NCI-H1417 treated with DMSO at 0.1 percent for 48 hours (cell line): ENCODE measurements at places on chromosomes 16 and 17.

- no peak for DNase-seq
Observed at GRCh38 chr17:14748036-14748710, 447.3 kb downstream of the HS3ST3B1 start.

DNA sequence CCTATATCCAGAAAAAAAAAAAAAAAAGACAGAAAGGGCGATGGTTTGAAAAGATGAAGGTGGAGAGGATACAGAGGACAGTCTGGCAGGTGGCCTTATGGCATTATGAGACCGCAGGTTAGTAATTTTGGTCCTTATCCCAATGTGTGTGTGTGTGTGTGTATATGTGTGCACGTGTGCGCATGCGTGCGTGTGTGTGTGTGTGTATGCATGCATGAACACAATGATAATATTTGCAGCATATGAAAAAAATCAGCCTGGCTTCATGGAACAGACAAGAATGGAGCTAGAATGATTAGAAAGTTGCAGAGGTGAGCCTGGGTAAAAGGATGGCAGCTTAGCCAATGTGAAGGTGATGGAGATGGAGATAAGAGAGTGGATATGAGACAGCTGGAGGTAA, 83.4 kb downstream of the LYRM1 start:
- DNase-seq = no peak

DNA sequence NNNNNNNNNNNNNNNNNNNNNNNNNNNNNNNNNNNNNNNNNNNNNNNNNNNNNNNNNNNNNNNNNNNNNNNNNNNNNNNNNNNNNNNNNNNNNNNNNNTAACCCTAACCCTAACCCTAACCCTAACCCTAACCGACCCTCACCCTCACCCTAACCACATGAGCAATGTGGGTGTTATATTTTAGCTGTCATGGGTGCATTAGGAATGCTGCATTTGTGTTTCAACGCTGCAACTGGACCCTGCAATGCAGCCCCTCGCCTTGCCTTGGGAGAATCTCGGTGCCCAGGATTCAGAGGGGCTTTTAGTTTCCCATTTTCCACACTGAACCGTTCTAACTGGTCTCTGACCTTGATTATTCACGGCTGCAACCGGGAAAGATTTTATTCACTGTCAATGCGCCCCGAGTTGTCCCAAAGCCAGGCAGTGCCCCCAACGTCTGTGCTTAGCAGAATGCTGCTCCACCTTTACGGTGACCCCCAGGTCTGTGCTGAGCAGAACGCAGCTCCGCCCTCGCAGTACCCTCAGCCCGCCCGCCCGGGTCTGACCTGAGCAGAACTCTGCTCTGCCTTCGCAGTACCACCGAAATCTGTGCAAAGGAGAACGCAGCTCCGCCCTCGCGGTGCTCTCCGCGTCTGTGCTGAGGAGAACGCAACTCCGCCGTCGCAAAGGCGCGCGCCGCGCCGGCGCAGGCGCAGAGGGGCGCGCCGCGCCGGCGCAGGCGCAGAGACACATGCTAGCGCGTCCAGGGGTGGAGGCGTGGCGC, 43.3 kb downstream of the POLR3K start:
- DNase-seq = no peak

GRCh38 chr17:37384560-37385149, 8.9 kb downstream of the C17orf78 start:
- no peak for DNase-seq

DNA sequence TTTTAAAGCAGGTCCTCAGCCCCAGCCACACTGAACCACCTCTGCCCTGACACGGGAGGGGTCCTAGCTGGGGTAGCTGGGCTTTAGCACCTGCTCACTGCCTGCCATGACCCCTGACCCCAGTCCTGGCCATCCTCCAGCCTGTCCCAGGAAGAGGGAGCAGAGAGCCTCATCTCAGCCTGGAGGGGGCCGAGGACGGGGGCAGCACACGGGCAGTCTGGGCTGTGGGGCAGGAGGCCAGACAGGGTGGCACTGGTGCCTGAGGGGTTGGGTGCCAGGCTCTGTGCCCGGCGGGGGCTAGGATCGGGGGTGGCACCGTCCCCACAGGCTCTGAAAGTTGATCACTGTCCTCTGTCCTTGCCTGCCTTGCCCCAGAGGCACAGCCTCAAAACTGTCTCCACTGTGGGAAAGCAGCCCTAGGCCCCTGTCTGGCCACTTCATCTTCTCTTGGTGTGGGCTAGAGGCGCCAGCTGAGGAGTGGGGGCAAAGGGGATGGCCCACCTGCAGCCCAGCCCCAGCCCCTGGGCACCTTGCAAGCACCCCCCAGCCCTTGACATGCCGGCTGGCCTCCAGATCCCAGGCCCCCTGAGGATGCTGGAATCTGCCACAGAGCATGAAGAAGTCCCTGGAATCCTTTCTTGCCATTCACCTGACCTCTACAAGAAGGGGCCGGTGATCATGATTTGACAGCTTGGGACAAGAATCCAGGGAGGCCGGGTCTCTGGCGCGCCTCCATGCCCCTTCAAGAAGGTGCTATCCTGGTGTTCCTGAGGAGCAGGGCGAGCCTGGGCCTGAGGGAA, 15.7 kb downstream of the ENDOV start:
- no peak for DNase-seq

- DNase-seq = no peak
Observed at GRCh38 chr16:56351481-56351880, 73.9 kb downstream of the AMFR start.

DNA sequence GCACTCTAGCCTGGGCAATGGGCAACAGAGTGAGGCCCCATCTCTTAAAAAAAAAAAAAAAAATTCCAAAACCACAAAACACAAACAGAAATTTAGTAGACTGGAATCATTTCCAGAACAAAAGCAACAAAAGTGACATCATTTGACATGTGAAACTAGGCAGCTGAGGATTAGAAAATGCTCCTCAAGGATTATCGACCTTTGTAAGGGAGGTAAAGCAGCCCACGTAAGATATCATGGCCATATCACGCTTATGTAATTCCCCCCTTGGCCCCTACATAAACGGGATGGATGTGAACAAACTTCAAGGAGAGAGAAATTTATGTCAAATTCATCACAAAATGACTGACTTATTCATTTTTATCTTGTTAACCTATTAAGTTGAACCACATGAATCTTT, 83.3 kb downstream of the WDR59 start:
- DNase-seq = no peak

DNA sequence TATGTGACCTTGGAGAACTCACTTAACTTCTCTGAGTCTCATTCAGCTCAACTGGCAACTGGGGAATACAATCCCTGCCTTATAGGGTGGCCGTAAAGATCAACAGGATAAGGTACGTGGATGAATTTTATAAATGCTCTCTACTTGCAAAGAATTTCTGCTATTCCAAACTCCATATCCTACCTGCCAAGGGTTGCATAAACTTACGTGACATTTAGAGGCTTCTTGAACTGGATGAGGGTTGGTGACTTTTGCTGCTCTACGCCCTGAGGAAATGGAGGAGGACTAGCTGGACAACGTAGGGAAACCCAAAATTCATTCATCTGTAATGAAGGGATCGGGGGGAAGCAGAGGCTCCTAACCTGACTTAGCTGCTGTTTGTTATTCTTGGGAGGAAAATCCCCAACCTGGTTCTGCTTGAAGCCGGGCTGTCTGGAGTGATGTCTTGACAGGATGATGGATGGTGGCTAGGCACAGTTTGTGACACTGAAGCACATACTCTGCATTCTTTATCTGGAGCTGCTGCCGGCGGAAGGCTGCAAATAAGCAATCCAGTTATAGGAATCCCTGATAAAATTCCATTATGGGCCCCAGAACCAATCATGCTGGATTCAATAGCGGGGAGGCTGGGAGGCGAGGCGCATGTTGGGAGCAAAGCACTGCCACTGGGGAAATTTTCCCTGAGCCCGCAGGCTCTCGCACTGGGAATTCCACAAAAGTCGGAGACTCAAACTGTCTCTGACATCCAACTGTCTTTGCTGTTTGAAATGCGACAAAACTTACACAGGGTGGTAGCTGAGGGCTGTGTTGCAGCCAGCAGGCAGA, 94.7 kb upstream of the SDK2 start:
- no peak for DNase-seq

- DNase-seq = no peak
Observed at GRCh38 chr16:75230471-75231110, 11.8 kb downstream of the CTRB1 start.

GRCh38 chr17:38617074-38617860, 11.5 kb upstream of the SRCIN1 start:
- no peak for DNase-seq

GRCh38 chr17:70310221-70310672, 140.9 kb downstream of the KCNJ2 start:
- no peak for DNase-seq

DNA sequence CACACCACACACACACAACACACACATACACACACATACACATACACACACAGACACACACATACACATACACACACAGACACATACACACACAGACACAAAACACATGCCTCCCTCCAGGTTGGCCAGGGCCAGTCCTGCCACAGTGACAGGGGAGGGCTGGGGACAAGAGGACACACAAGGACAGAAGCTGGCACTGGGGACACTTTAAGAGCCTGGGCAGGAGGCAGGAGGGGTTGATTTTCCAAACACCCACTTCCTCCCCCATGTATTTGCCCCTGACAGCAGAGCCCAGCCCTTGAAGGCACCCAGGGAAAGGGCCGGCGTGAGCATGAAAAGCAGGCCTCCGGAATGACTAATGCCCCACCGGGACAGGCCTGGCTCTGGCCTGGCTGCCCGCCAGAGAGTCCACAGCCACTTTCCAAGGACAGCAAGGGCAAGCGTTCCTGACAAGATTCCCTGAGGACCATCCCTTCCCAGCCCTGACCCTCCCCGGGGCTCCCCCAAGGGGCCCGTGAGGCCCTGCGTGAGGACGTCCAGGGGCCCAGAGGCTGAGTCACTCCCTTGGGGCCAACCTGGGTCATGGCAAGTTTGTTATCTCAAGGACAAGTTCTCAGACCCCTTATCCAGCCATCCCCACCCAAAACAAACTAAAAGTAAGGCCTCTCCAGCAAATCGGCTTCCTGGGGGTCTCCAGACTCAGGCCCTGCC, 235.6 kb downstream of the ZNF423 start:
- DNase-seq = no peak

DNA sequence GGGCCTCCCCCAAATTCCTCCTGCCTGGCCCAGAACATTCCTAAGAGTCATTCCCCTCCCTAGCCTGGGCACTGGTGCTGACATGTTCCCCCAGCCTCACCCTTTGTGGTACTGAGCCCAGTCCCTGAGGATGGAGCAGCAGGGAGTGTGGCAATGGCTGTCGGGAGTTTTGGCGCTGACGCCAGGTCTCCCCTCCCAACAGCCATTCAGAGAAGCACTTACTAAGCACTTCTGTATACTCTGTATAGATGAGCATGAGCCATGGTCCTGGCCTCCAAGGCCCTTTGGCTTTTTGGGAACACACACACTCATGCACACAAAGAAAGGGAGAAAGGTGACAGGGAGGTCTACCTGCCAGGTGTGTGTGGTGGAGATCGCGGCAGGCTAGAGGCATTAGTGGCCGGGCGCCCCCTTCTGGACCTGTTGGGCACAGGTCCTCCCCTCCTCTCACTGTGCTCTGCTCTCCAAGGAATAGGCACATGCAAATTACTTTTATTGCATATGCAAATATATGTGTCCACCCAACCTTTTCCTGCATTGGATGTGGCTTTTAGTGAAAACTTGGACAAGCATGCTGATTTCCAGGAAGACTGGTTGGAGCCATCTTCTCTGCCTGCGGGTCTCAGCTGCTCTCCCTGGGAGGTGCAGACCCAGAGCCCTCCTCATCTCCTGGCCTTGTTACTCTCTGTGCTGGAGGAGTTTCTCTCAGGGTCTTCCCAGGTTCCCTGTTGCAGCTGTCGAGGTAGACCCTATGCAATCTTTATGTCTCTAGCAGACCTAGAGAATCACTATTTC, 17.4 kb upstream of the C17orf107 start:
- no peak for DNase-seq

GRCh38 chr16:19389246-19389645, 28.4 kb upstream of the TMC5 start:
- peak; percentile 11 for DNase-seq

DNA sequence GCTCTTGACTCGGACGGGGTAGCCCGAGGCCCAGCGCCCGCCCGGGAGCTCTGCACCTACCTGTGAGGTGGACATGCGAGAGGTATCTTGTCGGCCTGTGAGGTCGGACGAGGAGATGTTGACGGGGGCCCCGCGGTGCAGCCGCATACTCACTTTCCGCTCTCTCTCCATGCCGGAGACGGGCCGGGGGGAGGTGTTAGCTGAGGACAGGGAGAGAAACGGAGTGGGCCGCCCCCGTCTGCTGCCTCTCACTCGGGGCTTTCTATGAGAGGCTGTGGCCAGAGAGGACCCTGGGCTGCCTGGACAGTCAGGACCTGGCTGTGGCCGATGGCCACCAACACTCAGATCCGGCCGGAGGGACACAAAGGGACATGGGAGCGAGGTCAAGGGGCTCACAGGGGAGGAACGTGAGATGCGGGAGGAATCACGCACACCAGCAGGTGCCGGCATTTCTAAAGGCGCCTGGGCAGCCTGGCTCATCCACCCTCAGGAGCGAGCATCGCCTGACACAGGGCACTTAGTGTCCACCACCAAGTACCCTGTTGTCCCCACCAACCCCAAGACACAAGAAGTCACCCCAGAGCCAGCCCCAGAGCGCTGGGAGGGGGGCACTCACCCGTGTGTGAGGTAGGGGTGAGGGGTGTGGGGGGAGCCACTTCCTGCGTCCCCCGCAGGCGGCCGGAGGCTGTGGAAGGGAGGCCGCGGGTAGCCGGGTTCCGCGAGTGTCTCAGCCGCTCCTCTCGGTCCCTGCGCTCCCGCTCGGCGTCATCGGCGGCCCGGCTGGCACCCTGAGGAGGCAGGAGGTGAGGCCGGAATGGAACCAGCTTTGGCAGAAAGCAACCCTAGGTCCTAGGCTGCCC, 20.2 kb downstream of the SLC16A3 start:
- no peak for DNase-seq

DNA sequence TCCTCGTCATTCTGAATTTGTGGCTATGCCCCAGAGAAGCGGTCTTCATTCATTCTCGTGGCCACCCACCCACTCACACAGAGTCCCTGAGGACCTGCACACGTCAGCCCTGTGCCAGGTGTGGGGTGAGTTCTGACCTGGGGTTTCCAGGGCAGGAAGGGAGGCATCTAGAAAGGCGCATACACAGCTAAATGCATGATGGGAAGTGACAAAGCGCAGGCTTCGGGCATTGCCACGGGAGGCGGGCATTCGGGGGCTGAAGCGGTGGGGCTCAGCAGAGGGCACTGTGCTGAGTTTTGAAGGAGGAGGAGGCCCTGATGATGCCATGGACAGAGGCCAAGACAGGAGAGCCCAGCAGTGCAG, 10.9 kb downstream of the UBALD2 start:
- DNase-seq = no peak

- no peak for DNase-seq
Observed at GRCh38 chr16:11213373-11213772, 42.6 kb downstream of the SOCS1 start.

GRCh38 chr17:73478768-73479424, 165.3 kb downstream of the SDK2 start:
- DNase-seq = no peak

GRCh38 chr16:50021544-50021943, 3.5 kb upstream of the CNEP1R1 start:
- DNase-seq = no peak
